ENCODE measurements at places on chromosomes 11 and 22. TPM values are rescaled to one million over a fixed set of nuclear protein-coding genes. Genes with fewer than 3 reads are reported as not detected.
A peak's percentile ranks its signal among the peaks of the same experiment; 100 is the strongest.

CHRM1 gene
- 1.3 TPM for total RNA-seq

- DNase-seq, result no peak
Measured at GRCh38 chr22:47804281-47804680, 1041.8 kb downstream of the TBC1D22A start.

CACNA1I gene
- 0.24 TPM for total RNA-seq

FRMD8 gene
- 64.6 TPM for total RNA-seq

MUC6 gene
- not detected for total RNA-seq

GRCh38 chr11:131855320-131855719 is 484.9 kb downstream of the NTM start:
- DNase-seq, result no peak

LGR4 gene
- total RNA-seq, result 89.3 TPM

DNA sequence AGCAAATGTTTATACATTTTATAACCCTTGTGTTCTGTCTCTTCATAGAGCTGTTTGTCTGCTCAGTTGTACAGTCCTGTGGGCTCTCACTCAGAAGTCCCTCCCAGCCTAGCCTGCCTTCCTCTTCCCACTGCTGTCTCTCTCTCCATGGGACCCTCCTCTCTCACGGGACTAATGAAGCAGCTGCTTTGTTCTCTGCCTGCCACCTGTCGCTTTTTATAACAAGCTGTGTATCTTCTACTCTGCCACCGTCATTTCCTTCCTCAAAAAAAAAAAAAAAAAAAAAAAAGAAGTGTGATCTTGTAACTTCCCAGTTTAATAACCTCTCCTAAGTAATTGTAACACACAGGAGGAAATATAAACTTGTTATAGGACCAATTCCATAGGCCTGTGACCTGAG is 92.2 kb upstream of the ALKBH3 start:
- no peak for DNase-seq

DNA sequence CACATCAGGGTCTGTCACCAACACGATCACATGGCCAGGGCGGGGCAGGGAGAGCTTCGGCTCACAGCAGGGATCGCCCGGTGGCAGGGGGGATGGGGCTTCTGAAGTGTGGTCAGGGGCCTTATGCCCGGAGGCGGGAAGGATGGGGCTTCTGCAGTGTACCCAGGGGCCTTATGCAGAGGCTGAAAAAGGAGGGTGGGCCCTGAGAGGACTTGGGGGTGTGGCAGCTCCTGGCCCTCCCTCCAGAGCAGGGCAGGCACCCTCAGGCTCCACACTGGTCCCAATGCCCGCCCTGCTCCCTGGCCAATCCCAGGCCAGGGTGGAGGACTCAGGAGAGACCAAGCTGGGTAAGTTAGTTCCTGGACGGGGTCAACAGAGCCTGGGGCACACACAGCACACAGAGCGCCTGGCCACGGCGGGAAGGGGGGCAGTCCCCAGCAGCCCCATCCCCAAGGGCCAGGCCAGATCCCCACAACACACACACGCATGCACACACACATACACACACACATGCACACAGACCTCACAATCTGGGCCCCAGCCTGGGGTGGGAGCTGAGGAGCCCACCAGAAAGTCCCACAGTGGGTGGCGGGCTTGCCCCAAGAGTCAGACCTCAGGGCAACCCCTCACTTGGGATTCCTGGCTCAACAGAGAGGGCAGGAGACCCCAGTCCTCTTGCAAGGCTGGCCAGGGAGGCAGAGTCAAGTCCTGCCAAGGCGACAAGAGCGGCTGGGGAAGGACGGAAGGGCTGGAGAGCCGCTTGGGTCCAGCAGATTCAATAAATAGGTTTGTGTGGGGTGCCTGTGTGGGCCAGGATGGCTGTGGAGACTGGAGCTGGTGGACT is 1.1 kb upstream of the CEND1 start:
- DNase-seq, result peak; percentile 37

DNA sequence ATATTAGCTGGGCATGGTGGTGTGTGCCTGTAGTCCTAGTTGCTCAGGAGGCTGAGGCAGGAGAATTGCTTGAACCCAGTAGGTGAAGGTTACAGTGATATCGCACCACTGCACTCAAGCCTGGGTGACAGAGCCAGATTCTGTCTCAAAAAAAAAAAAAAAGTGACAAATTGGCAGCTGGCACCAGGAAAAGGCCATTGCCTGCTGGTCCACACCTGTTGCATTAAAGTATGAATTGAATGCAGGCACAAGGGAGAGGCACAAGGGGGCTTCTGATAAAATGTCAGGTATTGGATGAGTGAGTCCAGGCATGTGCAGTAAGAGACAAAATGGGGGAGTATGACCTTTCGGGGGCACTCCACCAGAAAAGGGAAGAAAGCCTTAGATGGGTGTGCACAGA is 28.2 kb downstream of the ZNF70 start:
- DNase-seq, result no peak

CARD18 gene
- total RNA-seq, result not detected

GRCh38 chr11:102704841-102705240 is 728 bp downstream of the MMP27 start:
- DNase-seq, result no peak

MS4A6E gene
- total RNA-seq, result not detected

GRCh38 chr11:127461241-127462064 is 460.9 kb upstream of the KIRREL3 start:
- DNase-seq, result no peak

SYT13 gene
- total RNA-seq, result 1.9 TPM

GRCh38 chr11:96054870-96055705 is 131.2 kb upstream of the MTMR2 start:
- DNase-seq, result peak; percentile 70
